ENCODE measurements at places on chromosomes 5 and 9.

DNA sequence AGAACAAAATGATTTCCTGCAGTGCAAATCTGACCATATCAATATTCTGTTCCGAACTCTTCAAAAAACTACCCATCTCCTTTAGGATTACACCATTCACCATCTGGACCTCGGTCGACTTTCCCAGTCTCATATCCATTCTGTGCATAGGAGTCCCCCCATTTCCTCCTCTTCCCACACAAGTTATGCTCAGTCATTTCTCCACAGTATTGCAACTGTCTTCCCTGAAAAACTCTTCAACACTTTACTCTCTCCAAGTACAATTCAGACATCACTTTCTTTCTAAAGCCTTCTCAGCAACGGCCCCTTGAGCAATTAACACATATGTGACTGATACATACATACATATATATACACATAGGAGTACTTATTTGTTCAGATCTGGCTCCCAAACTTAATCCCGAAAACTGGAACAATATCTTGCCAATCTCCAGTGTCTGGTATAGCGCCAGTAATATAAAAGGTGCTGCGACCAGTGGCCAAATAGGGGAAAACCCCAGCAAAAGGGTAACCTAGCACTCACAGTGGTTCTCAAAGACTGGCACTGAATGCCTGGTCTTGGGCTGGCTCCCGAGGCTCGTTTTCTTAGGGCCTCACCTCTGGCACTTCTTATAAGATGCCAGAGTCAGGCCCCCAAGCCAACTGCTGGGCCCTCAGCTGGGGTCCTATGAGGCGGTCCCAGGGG is 629 bp downstream of the ZBTB26 start:
- DNase-seq = no peak

GRCh38 chr9:2286825-2287455 is 271.8 kb downstream of the SMARCA2 start:
- no peak for DNase-seq

GRCh38 chr9:69963803-69964202 is 79.8 kb upstream of the MAMDC2 start:
- no peak for DNase-seq

GRCh38 chr9:129938291-129938979 is 103.2 kb downstream of the USP20 start:
- DNase-seq = no peak

DNA sequence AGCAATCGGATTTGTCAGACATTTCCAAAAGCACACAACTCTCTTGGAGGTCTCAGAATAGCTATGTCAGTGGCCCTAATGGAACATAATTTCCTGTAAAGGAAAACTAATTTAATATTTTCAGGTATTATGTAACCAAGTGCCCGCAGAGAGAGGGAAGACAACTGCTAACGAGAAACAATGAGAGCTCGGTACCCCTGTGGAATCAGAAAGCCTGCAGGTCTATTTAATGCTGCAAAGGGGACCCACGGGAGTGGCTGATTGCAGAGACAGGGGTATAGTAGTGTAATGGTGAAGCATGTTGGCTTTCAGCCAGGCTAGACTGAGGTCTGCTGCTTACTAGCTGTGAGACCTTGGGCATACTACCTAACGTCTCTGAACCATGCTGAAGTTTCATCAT is 508.1 kb upstream of the BRINP1 start:
- DNase-seq = no peak
